ENCODE measurements at places on chromosomes 7 and 10. TPM values are rescaled to one million over a fixed set of nuclear protein-coding genes. Genes with fewer than 3 reads are reported as not detected.

The CASP2 gene
- total RNA-seq = 129 TPM

The ITGB8 gene
- total RNA-seq = not detected

The KLHDC10 gene
- 16.8 TPM for total RNA-seq

The LRMDA gene
- total RNA-seq = not detected

The LRRC4 gene
- 0.74 TPM for total RNA-seq

The PRSS2 gene
- total RNA-seq = not detected

Measured in activated CD4-positive, alpha-beta memory T cell treated with anti-CD3 and anti-CD28 coated beads for 36 hours (primary cell).